T-helper 17 cell (primary cell): ENCODE measurements at places on chromosomes 4 and X. TPM values are rescaled to one million over a fixed set of nuclear protein-coding genes. Genes with fewer than 3 reads are reported as not detected.

DDX60 gene
- 14.5 TPM for total RNA-seq

MAGEB10 gene
- not detected for total RNA-seq

DNA sequence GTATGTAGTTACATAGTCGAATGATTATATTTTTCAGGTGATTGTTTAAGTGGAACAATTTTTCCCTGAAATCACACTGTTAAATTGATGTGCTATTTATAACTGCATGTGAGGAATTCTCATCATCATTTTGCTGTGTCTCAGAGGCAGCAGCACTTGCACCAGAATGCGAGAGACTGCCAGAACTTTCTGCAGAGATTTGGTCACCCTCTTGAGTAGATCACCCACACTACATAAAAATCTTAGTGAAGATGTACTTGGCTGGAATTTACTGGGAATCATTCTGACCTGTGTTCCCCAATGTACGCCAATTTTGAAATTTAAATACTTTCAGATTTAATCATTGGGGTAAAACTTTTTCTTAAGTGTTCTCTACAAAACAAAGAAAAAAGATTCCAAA is 5.4 kb downstream of the UGT2B4 start:
- no peak for DNase-seq

PDE5A gene
- total RNA-seq: 6.7 TPM

DRP2 gene
- total RNA-seq: 0.10 TPM

ATP1B4 gene
- total RNA-seq: not detected
